ENCODE measurements at places on chromosomes 13 and 19.

DNA sequence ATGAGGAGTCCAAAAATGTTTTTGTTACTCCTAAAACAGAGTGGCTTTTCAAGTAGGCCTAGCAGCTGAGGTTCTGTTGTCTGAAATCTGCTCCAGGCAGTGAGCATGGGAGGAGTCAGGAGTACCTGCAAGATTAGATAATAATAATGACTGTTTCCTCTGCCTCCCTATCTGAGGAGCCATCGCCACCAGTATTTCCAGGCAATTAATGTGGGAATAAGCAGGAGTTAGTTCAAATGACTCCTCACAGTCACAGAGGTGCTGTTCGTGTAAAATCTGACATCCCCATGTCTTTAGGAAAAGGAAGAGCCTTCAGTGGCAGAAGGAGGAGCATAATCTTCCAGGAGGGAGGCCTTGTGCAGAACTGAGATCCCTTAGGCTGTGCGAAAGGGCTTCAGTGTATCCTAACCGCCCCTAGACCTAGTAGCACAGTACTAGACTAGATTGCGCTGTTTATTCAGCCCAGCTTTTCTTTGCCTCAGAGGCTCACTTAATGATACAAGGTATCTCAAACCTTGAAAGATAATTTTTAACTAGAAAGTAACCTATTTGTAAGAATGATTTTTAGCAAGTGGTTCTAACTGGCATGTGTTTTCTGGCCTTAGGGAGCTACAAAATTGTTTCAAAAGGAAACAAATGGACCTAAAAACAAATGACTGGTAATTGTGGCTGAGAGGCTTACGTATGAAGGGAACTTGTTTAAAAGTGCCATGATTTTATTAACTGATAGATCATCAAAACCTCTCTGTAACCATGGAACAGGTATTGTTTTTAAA, 49.0 kb downstream of the FREM2 start:
- no peak for DNase-seq

DNA sequence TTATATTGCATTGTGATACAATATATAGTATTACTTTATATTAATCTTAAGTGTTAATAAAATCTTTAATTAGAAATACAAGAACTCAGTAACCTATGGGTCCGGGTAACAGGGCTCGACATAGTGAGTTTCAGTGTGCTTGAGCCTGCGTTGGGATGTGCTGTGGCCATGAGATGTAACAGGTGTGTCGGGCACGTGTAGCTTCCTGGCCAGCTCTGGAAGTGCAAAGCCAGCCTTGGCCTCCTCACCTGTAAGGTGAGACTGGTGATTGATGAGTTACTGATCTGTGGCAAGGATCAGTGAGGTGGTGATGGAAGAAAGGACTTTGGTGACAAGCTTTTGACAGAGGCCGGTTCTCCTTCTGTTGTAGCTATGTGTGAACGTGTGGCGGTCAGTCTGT, 19.2 kb downstream of the ATP4B start:
- no peak for DNase-seq

DNA sequence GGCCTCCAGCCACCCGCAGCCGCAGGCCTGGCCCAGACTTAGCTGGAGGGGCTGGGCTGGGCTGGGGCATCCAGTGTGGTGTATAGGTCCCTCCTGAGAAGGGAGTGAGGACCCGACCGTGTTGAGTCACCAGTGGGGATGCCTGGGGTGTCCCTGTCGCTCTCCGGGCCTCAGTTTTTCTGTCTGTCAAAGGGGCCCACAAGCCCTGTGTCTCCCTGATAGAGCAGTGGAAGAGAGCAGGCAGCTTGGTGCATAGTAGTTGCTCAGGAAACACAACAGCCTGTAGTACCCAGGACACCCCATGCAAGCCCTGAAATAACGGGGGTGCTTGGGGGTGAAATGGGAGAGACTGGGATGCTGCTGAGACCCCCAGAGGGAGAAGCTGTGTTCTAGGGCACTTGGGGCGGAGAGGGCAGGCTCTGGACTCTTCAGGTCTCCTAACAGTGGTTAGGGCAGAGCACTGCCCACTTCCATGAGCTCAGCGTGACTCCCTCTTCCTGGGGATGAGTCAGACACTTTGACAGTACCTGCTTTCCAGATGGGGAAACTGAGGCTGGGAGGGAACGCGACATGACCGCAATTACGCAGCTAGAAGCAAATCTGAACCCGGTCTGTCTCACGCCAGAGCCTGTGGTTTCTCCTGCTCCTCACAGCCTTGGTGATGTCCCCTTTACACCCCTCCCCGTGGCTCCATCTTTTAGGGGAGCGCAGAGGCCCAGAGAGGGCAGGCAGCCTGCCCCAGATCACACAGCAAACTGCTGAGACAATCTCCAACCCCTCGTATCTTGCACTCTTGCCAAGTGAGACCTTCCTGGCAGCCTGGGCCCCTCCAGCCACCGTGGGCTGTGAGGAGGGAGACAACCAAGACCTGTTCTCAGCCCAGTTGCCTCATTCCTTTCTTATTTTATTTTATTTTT, 692 bp downstream of the SULT2B1 start:
- DNase-seq: no peak

DNA sequence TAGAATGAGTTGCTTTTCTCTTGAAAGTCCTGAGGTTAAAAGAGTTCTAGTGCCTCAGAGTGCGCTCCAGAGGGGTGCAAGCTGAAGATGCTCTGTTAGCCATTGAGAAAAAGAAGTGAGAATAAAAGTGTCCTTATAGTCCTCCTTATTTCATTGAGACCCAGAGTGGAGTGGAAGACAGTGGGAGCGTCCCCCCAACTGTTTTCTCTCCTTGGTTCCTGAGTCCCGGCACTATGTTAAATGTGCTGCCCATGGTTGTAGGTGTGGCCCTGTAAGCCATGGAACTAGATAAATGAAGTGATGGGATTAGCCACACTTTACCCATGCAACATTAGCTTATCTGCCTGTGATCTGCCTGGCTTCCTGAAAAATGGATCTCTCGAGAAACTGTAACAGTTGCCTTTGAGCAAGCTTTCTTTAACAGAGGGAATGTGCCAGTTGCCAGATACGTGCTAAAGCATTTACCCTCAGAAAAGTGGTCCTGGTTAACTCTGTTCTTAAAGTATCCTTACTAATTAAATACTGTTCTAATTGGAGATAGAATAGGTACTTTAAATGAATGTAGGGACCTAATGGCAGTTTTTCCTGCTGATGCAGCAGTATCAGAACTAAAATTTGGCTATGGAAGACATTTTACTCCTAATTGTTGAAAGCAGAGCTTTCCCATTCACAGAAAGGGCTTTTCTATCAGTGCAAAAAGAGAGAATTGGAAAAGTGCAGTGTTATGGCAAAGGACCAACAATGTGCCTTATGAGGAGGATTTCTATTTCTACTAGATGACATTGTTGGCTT, 21.4 kb upstream of the PSG9 start:
- DNase-seq: no peak

GRCh38 chr13:112851107-112852038, 117.6 kb upstream of the MCF2L start:
- DNase-seq: no peak

DNA sequence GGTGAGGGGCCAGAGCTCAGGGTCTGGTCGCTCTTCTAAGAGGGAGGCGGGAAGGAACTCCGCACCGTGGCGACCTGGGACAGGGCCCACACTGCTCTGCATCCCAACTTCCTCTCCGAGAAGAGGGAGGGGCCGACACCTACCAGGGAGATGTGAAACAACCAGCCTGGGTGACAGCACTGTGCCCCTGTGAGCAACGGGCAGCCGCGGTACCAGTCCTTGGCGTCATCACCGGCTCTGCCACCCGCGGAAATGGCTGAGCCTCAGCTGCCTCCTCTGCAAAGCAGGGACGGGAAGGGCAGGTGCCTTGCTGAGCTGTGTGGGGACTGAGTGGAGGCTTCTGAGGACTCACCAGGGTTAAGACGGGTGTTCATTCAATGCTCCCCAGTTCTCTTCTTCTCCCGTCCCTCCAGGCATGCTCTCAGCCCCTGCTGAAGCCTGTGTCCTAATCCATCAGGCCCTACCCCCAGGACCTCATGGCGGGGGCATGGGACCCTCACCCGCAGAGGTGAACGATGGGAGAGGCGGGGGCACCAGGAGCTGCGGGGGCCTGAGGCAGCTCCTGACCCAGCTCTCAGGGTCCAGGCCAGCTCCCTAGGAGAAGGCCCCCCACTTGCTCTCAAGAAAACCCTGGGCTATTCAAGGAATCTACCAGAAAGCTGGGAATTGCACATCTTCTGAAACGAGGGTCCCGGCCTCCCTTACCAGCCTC, 9.3 kb downstream of the ZNF787 start:
- peak; percentile 38 for DNase-seq

GRCh38 chr19:17296273-17296672, 7.0 kb downstream of the ABHD8 start:
- no peak for DNase-seq

- no peak for DNase-seq
Measured at GRCh38 chr19:45824041-45824471, 8.9 kb upstream of the RSPH6A start.

DNA sequence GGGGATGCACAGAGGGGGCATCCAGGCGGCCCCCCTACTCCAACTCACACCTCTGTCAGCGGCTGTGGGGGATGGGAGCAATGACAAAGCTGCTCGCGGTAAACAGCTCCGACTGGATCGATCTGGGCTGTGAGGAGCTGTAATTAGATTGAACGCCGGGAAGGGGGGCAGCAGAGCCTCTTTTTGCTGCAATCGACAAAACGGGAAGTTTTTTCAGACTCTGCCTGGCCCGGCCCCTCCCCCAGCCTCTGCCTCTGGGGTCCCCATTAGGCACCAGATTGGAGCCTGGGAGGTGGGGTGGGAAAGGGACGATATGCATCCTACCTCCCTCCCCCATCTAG, 16.3 kb downstream of the ONECUT3 start:
- DNase-seq: no peak

GRCh38 chr19:17266975-17267788, at the start of gene BABAM1:
Gene BABAM1 (plus strand): TSS chr19:17267443. CDS start chr19:17268807, 1,364 bp downstream.
- peak; percentile 96 for DNase-seq

DNA sequence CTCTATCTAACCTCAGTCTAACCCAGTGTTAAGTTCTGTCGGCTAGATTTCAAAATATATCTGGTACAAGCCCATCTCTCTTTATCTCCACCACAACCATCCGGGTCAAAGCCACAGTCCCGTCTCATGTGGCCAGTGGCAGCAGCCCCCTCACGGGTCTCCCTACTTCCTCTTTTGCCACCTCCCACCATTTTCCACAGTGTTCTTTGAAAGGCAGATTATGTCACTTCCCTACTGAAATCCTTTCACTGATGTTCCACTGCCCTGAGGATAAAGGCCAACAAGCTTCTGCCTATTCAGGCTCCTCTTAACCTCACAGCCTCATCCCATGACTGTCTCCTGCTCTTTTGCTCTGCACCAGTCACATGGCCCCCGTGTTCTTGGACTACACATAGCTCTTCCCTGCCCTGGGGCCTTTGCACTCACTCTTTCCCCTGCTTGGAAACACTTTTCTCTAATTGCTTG, 117.2 kb downstream of the UBL3 start:
- DNase-seq: no peak

GRCh38 chr19:46613525-46613924, 11.4 kb downstream of the PTGIR start:
- DNase-seq: no peak

DNA sequence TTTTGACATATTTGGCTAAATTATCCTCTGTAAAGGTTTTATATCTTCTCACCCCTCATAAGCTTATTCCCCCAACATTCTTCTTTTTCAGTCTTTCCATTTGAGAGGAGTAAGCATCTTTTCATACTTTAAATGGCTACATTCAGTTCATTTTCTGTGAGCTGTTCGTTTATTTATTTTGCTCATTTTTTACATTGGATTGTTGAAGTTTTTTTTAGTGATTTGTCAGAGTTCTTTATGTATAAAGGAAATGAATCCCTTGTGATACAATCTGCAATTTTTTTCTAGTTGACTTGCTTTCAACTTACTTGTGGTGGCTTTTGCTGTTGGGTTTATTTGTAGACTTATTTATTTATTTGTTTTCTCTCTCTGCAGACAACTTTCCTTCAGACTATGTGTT, 250.3 kb downstream of the DLEU7 start:
- no peak for DNase-seq

GRCh38 chr13:96397807-96398206, 307.9 kb downstream of the HS6ST3 start:
- no peak for DNase-seq

DNA sequence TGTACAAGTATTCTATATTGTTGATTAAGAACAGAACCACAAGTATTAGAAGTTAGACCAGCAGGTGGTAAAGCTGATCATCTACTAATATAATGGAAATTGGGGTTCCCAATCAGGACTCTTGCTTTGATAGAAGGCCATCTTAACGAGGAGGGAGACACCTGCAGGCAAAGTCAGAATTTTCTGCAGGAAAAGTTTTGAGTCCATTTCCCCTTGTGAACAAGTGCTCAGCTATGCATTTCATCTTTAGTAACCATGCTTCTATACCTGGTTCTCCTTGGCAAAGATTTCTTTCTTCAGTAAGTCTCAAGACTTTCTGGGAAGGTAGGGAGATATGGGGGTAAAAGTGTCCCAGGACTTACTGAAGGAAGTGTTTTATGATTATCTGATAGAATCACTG, 36.1 kb upstream of the USPL1 start:
- DNase-seq: peak; percentile 45

DNA sequence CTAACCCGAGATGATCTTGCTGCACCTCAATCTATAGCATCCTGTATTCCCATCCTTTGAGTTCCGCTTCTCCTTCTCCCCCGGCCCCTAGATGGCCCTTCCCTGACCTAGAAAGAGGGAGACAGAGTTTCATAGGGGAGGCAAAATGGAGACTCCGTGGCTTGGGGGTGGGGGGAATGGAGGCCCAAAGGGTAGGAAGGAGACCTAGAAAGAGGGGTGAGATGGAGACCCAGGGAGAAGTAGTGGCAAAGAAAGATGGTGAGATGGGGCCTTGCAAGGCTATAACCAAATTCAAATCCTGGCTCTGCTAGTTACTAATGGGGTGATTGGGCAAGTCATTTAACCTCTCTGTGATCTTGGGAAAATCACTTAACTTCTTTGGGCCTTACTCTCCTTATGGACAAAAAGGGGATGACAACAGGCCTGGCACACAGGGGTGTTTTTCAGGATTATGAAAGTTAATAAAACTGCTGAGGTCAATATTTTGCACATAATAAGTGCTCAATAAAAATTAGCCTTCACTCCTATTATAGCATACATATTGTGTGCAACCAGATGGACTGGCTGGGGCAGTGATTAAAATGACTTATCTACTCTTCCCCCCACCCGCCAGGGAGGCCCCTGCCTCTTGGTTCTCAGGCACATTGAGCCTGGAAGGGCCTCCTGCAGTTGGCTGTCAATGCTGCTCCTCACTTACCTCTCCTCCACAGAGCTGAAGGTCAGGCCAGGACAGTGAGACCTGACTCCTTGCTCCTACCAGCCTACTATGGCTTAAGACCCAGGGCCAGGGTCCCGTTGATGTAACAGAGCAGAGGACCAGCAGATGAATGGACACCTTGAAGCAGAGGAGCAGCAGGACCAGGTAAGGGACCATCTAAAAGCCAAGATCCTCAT, 633 bp downstream of the SPHK2 start:
- DNase-seq: no peak

Data from CD4-positive, alpha-beta T cell treated with Interleukin-6 for 4 hours (primary cell).